ENCODE measurements at places on chromosomes 11 and 22.

GRCh38 chr22:25021409-25021808 lies 68.9 kb downstream of the KIAA1671 start:
- DNase-seq: no peak

DNA sequence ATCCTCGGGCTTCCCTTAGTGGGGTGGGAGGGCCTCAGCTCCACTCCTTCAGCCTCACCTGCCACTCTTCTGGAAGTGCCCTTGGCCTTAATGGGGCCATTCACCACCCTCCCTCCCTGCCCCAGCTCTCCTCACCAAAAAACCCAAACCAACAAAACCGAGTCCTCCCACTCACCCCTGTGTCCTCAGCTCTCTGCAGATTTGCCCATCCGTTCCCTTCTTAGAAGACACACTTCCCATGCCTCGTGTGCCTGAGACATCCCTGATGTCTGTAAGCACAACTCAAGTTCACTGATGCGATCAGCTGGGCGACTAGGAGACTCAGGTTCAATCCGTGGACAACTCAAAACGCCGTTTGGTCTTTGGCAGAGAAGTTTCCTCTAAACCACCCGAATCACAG lies 839.2 kb downstream of the TBC1D22A start:
- no peak for DNase-seq

DNA sequence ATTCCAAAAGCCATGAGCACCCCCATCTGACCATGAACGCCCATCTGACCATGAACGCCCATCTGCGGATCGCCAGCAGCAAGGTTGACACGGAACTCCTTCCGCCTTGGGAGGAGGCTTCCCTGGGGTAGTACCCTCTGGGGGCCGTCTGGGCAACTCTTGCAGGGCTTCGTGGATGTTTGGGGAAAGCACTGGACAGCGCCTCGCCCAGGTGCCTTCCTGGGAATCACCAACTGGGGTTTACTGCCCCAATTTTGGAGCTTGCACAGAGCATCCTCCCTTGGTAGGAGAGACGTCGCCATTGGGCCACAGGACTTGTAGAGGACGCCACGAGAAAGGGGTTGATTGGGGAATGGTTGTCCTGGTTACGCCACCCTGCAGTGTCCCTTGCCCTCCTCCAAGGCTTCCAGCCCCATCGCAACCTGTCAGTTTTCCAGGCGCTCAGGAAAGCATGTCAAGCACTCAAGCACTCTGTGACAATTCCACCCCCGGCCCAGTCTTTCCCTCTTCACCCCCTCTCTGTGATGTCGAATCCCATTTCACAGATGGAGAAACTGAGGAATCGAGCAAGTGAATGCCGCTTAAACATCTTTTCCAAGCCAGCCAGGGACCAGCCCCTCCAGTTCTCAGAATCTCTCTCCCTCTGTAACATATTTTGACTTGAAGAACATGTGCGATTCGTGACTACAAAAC lies 914 bp upstream of the PRDM11 start:
- no peak for DNase-seq

DNA sequence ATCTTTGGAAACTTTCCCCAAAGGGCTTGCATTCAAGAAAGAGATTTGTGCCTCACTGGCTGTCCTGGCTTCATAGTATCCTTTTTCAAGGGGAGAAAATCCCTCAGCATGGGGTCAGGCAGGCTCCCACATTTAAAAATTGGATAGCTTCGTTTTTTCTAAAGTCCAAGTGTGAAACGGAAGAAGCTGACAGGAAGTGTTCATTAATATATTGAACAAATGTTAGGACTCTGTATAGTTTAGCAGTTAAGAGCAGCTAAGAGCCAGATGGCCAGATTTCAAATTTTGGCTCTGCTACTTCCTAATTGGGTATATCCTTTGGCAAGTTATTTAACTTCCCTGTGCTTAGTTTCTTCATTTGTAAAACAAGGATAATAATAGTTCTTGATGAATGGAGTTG lies 354.9 kb upstream of the FAT3 start:
- no peak for DNase-seq

- DNase-seq: no peak
Measured at GRCh38 chr11:86746514-86746913, 53.8 kb upstream of the PRSS23 start.

DNA sequence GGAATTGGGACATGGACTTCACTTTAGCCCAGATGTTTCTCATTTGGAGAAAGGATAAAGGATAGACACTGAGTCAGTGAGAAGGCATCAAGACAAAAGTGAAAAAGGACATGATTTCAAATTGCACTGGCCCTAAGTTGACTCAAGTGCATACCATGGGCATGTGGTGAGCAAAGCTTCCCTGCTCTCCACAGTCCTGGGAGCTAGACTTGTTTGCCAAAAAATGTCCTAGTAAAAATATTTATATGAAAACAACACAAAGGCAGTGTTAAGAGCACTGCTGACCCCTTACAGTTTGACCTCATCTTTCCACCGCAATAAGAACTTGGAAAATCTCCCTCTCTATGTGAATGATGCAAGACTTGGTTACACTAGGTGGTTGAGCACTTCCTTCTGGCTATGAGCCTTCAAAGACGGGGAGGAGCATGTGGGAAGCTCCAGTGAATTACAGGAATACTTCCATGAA lies 46.5 kb upstream of the FIBIN start:
- no peak for DNase-seq

- no peak for DNase-seq
Measured at GRCh38 chr22:38423512-38424503, 31.2 kb downstream of the KCNJ4 start.

DNA sequence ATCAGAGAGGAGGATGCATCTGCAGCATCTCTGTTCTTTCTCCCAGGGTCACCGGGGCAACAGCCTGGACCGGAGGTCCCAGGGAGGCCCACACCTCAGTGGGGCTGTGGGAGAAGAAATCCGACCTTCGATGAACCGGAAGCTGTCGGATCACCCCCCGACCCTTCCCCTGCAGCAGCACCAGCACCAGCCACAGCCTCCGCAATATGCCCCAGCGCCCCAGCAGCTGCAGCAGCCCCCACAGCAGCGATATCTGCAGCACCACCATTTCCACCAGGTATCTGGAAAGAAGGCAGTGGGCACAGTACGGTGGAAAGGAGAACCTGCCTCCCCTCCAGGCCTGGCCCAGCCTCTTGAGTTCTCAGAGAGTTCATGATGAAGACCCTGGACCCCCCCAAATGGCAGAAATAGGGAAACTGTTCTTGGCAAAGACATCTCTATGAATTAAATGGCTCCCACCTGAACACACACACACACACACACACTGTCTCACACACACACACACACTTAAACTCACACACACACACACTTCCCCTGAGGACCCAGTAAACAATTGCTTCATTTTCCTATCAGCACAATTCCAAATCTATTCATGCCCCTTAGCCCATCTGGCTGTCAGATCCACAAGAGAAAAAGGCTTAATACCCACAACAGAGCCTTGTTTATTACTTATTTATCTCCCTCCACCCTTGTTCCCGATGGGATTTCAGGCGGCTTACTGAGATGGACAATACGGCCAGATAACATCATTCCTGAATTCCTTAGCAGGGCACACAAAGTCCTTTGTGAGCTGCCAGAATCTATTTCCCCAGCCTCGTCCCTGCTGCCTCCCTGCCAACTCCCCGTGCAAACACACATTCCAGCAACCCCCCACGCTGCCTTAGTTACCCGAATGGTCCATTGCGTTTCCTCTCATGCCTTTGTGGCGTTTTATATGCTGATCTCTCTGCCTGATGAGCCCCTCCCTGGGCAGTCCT lies 8.1 kb downstream of the TMA7B start:
- DNase-seq: no peak

DNA sequence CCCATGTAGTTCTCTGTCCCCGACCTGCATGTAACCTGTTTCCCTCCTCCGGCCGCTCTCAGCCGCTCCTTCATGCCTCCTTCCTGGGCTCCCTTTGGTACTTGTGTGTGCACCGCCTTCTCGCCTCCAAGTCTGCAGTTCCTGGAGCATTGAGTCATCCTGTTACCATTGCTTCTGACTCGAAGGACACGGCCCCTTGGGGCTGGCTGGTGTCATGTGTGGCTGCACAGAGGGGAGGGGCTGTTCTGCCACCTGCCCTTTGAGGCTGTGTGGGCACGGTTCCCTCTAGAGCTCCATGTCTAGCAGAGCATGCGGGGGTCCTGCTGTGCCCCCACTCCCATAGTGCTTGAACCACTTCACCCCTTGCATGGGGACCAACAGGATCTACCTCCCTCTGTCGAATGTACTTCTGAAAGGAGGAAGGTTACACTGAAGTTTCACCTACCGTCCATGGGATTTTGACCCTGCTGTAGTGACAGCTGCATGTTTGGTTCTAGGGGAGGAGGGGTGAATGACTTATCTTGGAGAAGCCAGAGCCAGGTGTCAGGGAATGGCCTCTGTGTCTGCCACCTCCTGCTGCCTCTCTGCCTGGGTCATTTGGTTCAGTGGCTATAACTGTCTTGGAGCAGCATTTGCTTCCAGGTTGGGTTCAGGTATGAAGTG lies 39.6 kb downstream of the BCR start:
- no peak for DNase-seq

DNA sequence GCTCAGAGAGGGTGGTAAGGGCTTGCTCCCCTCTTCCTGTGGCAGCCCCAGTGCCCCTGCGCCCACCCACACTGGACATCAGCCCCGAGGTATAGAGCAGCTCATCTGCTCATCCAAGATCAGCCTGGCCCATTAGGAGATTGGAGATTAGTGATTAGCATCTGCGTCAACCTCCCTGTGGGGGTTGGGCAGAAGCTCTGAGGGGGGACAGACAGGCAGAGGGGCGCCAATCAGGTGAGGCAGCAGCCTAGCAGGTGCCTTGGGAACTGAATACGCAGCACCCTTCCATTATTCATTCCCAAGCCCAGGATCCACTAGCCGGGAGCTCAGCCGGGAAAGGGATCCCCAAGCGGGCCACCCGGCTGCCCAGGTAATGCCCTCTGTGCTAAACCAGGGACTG lies 11.0 kb downstream of the SMTN start:
- no peak for DNase-seq

DNA sequence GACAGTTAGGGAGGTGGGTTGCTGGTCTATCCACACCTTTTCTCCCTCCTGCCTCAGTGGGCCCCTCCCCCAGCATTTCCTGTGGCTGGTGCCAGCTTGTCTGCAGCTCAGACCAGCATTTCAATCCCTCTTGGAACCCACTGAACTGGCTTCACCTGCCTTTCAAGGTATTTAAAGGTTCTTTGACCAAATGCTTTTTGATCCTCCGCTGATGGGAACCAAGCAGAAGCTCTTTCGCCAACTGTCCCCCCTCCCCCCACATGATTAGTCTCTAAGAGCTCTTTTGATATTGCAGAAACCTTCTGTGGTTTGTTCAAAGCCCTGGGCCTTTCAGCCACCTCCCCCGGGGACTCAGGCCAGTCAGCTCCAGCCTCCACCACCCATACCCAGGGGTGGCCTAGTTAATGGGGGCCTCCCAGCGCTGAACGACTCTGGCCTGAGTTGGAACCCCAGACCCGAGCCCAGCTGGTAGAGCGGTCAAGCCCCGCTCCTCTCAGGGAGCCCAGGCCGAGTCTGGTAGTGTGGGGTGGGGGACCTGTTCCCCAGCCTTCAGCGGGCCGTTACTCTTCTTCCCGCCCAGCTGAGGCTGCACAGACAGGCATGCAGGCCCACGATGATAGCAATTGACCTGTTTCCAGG lies 6.0 kb upstream of the SYT7 start:
- no peak for DNase-seq

DNA sequence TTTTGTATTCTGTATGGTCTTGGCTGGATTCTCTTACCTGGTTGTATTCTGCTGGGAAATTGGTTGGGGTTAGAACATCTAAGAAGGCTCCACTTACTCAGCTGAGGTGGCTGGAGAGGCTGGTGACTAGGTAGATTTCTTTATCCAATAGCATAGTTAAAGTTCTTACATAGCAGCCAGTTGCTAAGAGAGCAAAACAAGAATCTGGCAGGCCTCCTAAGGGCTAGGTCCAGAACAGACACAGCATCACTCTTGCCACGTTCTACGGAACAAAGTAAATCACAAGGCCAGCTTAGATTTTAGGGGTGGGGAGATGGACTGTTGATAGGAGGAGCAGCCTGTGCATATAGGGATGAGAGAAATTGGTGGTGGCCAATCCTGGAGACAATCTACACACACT lies 141.3 kb upstream of the CCDC90B start:
- DNase-seq: no peak

DNA sequence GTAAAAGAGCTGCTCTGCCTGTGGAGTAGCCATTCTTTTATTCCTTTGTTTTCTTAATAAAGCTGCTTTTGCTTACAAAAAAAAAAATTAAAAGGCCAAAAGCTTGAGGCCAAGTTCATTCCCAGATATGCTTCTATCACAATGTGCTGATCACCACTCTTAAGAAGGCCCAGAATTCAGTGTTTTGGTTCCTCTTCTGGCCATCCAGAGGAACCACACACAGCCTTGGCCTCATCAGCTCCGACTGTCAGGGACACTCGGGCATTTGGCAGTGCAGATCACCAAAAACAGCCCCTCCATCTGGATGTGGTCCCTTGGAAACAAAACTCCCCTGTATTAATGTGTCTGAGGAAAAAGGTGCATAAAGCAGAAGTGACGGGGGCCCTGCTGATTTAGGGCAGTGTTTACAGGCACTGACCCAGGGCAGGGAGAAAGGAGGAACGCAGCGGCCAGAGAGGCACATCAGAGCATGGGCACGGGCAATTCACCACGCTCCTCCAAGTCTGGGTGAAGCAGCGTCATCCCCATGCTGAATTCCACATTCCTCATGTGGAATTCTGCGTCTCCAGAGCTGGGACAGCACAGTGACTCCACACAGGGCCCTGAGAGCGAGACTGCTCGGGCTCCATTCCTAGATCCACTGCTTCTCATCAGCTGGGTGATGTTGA lies 17.7 kb downstream of the POLDIP3 start:
- DNase-seq: no peak

GRCh38 chr11:44813401-44813800 lies 86.6 kb downstream of the TSPAN18 start:
- DNase-seq: no peak

- no peak for DNase-seq
Measured at GRCh38 chr11:46918083-46918787, at the start of gene LRP4. Gene LRP4, minus strand, starts transcription at chr11:46918550. Its CDS starts 171 bp downstream, at chr11:46918379.

- DNase-seq: no peak
Measured at GRCh38 chr11:112211536-112211935, 14.7 kb upstream of the PTS start.

GRCh38 chr22:31764785-31765184 lies 11.0 kb downstream of the DEPDC5 start:
- no peak for DNase-seq

GRCh38 chr11:113628912-113629311 lies 77.2 kb downstream of the TMPRSS5 start:
- DNase-seq: no peak

DNA sequence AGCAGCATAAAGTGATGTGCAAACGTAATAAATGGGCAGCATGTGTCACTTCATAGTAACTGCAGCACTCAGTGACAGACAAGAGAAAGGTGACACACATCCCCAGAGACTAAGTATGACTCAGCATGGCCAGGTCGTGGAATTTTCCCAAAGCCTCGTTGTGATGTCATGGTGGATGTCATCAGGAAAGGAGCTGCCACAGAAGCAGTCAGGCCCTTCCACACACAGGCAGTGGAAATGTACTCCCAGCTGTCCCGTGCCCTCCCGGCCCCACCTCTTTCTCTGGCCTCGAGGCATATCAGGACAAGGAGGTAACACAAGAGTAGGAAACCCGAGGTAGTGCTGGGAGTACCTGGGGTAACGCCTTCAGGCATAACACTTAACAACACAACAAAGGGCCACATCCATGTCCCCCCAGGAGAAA lies 8.1 kb downstream of the PC start:
- no peak for DNase-seq
